Activated CD4-positive, alpha-beta T cell treated with anti-CD3 and anti-CD28 coated beads for 1 hour (primary cell): ENCODE measurements at places on chromosomes 12 and 14.

DNA sequence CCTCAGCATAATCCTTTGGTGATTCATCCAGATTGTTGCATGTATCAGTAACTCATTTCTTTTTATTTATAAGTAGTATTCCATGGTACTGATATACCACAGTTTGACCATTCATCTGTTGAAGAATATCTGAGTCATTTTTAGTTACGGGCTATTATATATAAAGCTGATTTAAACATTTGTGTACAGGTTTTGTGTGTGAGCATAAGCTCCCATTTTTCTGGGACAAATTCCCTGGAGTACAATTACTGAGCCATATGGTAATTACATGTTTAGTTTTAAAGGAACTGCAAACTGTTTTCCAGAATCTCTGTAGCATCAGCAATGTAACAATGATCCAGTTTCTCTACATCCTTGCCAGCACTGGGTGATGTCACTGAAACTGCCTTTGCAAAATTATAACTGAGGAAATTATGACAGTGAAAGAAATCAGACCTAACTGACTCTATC, 236.2 kb upstream of the KRR1 start:
- DNase-seq, result no peak

- DNase-seq, result no peak
Measured at GRCh38 chr12:126588586-126589249, 1523.5 kb downstream of the AACS start.

DNA sequence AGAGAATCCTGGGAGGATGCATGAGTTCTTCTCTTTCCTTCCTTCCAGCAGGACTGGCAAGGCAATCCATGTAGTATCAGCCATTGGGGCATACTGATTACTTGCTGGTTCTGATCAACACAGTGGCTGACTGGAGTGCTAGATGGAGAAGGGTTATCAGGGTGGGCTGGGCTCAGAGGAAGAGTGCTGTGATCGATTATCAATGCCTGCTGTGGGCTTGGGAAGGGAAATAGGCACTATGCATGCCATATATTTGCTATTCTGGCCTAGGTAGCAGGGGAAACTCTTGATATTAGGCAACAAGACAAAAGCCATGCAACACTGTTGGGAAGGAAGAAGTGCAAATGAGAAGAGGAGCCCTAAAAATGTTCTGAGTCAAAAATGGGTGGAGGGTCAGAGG, 45.8 kb downstream of the HRK start:
- DNase-seq, result no peak

GRCh38 chr14:61774861-61775260, 12.6 kb downstream of the SNAPC1 start:
- no peak for DNase-seq

DNA sequence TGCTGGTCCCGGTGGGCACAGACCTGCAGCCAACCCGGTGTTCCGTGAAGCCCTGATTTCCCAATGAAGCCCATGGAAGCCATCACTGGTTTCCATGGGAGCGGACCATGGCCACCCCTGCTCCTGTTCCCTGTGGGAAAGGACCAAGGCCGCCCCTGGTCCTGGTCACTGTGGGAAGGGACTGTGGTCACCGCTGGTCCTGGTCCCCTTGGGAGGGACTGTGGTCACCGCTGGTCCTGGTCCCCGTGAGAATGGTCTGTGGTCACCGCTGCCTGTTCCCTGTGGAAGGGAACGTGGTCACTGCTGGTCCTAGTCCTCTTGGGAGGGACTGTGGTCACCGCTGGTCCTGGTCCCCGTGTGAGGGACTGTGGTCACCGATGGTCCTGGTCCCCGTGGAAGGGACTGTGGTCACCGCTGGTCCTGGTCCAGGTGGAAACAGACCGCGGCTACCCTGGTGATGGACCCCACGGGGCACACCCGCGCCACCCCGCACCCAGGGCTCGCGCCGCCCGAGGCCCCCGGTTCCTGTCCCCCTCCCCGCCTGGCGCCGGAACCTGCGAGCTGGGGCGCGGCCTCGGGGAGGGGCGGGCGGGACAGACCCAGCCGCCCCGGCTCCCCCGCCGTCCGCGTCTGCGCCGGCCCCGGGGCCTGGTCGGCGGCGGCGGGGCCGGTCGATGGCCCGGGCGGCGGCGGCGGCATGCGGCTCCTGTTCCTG, at the start of gene GLT1D1:
TSS of gene GLT1D1 (plus strand) at position 594 of the 715 bp plus-strand sequence. CDS start at position 698, 104 bp downstream.
- DNase-seq, result no peak

GRCh38 chr12:94769776-94770759, 119.7 kb upstream of the TMCC3 start:
- no peak for DNase-seq
